Esophagus muscularis mucosa (tissue), 4 donors: ENCODE measurements at places on chromosomes 5 and 9. TPM values are rescaled to one million over a fixed set of nuclear protein-coding genes. Genes with fewer than 3 reads are reported as not detected.

Gene GRXCR2
- not detected for total RNA-seq

Gene ATP10B
- 0.58 TPM for total RNA-seq

Gene VLDLR
- 15.5 TPM for total RNA-seq

Gene SPATA31A3
- not detected for total RNA-seq

Gene SLC6A18
- total RNA-seq: not detected

Gene LTC4S
- 15.2 TPM for total RNA-seq

Gene DIPK1B
- total RNA-seq: 26.1 TPM

Gene ANKRD18B
- total RNA-seq: not detected

Gene RUFY1
- total RNA-seq: 46.5 TPM
